ENCODE measurements at places on chromosomes 5 and 9.

DNA sequence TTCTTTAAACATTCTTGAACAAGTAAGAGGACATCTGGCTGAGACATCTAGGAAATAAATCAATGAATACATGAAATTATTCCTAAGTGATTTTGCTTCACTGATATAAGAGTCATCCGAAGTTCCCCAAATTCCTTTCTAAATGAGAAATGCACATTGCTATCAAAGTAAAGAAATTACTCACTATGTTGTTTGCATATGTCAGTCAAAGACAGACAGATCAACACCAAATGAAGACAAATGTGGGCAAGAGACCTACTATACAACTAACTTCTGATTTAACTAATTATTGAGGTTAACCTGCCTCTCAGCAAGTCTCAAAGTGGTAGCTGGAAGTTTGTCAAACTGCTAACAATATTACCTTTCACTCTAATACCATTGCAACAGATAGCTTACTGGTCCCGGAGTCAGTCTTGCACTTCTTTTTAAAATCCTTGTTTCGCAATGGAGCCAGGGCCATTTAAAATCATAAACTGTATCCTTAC lies 13.2 kb downstream of the TUT7 start:
- DNase-seq, result no peak

- no peak for DNase-seq
These were observed 157.7 kb downstream of the CEP120 start for GRCh38 chr5:123265551-123265950.

DNA sequence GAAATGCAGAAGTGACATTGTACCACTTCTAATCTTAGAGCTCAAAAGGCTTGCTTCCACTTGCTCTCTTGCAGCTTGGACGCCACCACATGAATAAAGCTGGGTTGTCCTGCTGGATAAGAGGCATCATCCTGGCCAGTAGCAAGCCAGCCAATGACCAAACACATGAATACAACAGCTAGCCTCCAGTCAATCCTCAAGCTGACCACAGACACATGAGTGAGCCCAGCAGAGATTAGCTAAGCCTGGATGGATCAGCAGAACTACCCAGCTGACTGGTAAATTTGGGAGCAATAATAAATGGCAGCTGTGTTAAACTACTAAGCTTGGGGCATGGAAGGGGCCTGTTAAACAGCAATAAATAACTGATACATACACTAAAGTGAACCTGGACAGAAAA lies 121.1 kb upstream of the SLC12A2 start:
- no peak for DNase-seq

- DNase-seq, result no peak
These were observed 593.7 kb downstream of the IRX1 start for GRCh38 chr5:4189317-4189716.

- no peak for DNase-seq
These were observed 146.4 kb downstream of the GRIA1 start for GRCh38 chr5:153636670-153637451.

DNA sequence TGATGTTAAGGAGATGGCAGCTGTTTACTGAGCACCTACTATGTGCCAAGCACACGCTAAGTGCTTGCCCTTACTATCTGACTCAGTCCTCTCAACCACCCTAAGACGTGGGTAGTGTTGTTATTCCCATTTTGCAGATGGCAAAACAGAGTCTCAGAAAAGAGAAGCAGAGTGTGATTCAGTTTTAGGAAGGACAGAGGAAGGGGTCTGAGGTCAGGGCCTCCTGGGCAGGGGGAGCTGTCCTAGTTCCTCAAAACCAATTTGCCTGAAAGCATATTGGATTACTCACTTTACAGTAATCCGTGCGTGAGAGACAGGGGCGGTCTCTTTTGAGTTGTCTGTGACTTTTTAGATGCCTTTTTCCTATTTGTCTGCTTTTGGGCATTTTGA lies 23.2 kb downstream of the DNM1 start:
- DNase-seq, result no peak

DNA sequence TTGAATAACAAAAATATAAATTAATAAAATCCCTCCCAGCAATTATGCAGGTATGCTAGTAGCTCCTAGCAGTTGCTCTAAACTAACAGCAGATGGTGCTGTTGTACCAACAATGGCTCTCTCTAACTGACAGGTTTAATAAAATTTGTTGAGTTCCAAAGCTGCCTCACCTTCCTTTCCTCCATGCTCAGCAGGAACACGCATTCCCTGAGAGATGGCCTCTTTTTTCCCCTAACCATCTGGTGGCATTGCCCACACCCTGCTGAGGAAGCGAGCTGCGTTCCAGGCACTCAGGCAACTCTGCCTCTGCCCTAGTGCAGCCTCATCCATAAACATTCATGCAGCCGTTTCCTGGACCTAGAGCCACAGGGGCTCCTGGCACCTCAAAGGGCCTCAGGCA lies 106.2 kb downstream of the KLHL3 start:
- no peak for DNase-seq

DNA sequence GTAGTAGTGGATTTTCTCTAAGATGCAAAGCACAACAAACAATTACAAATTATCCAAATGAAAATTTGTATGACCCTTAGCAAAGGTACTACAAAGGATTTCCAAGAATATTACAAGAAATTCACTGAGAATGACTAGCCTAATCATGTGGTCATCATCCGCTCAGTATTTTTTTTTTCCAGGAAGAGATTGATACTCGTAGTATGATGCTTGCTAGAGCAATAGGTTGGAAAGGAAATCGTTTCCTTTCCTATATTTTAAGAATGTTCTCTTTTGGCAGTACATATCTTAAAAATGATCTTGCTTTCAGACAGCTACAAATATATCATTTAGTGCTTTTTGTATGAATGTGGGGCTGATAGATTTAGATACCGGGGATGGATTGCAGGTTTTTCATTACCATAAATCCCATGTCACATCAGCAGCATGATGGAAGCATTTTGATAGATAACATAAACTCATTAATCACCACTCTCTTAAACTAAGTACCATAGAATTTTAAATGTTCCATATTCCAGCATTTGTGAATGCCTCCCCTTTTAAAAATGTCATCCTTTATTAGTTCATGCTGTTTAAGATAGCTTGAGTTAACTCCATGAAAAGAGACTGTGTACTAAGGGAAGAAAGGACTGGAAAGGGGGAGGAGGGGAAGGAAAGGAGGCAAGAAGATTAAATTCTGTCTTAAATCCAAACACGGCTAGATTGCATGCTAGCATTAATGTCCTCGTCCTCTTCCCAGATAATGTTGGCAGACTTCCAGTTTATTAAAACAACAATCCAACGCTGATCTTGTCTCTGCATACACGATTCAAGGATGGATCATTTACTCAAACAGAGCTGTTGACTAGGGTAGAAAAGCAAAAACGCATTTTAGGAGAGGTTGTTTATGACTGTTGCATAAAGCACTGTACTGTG lies 311.7 kb upstream of the ZNF608 start:
- no peak for DNase-seq

GRCh38 chr5:113164021-113164420 lies 187.4 kb downstream of the DCP2 start:
- no peak for DNase-seq

DNA sequence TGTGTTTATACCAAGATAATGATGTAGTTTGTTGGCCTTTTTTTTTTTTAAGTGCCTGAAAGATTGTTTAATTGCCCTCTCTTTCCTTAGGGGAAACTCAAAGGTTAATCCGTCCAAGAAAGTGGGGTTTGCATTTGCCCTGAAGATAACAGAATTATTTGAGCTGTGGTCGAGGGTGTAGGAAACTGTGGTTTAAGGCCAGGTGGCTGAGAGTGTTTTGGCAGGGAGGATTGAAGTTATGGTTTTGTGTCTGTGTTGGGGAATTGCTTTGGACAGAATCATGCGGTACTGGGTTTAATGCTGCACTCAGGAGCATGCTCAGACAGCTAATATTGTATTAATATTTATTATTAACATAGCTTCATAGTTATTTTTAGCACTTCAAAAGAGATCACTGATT lies 509.8 kb downstream of the EBF1 start:
- no peak for DNase-seq

GRCh38 chr9:95429948-95430620 lies 86.7 kb downstream of the PTCH1 start:
- no peak for DNase-seq

DNA sequence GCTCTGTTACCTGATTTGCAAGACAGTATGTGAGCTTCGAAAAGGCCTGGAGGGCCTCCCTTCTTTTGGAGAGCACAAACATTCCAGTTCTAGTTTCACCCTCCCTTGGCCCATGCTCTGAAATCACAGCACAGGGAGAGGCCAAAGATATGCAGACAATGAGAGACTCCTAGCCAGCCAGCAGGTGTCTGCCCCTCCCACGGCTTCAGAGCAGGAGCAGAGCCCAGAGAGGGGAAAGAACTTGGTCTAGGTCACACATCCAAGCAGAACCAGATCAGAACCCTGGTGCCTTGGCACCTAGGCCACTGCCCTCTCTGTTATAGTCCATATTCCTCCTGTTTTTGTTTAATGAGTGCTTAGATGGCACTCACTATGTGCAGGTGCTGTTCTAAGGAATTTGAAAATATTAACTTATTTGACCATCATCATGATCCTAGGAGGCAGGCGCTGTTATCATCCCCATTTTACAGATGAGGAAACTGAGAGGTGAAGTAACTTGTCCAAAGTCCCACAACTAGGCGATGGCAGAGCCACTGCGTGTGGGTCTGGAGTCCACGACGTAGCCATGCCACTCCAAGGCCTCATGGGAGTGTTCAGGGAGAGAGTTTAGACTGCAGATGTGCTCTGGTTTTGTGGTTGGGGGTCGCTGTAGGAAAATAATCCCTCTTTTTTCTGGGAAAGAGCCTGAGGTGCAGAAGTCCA lies 27.2 kb downstream of the TMOD1 start:
- DNase-seq, result no peak

DNA sequence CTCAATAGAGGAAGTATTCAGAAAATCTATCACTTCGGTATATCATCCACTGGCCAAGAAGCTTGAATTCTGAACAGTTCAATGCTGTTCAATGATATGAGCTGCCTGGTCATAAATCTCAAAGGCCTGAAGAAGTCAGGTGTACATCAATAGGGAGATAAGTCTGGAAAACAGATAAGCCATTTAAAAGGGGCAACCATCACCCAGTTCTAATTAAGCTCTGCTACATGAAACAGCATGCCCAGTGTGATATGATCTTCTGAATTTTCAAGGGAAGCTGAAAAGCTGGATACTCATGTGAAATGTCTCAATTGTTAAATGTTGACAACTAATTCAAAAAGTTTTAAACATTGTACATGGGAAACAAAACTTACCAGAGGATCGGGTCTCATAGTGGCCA lies 2020.7 kb upstream of the WWC1 start:
- DNase-seq, result no peak

- DNase-seq, result no peak
These were observed 2.0 kb downstream of the KCNN2 start for GRCh38 chr5:114363837-114364236.

- no peak for DNase-seq
These were observed 487.2 kb upstream of the ST8SIA4 start for GRCh38 chr5:101390151-101390908.

GRCh38 chr5:82334856-82335255 lies 56.7 kb upstream of the RPS23 start:
- DNase-seq, result no peak

DNA sequence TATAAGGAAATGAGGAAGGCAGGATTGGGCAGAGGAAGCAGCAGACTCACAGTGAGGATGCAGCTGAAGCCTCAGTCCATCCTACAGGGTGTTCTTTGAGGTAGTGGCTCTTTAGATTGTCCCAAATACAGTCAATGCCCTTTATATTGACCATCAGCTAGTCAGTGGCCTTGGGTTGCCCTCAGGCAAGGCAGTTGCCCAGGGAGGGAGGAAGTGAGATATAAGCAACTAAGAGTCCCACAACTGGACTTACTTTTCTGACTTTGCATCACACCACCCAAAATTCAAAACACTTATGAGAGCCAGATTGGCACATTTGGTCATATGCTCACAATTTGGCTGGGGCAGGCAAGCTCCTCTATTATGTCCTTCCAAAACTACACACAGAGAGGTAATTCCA lies 9.4 kb upstream of the SLC12A2 start:
- no peak for DNase-seq

GRCh38 chr5:108311682-108312081 lies 70.2 kb downstream of the FBXL17 start:
- DNase-seq, result no peak

GRCh38 chr5:7837403-7837802 lies 13.5 kb downstream of the CFAP90 start:
- DNase-seq, result no peak

DNA sequence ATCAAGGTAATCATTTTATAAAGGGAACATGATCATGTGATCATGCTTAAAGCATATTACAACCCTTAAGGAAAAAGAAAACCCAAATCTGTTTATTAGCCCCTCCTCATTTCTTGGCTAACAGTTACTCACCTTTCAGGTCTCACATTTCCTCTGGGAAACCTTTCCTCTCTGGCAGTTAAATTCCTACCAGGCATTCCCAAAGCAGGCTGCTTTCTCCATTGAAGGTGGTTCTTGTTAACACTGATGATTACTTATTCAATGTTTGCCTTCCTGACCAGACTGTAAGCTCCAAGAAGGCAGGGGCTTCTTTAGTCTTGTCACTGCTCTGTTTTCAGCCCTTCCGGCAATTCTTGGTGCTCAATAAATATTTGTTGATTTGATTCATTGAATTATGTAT lies 59.9 kb downstream of the PLK2 start:
- no peak for DNase-seq

GRCh38 chr5:57663466-57663865 lies 180.9 kb upstream of the ACTBL2 start:
- no peak for DNase-seq

GRCh38 chr9:91451431-91452270 lies 28.0 kb upstream of the NFIL3 start:
- DNase-seq, result no peak

DNA sequence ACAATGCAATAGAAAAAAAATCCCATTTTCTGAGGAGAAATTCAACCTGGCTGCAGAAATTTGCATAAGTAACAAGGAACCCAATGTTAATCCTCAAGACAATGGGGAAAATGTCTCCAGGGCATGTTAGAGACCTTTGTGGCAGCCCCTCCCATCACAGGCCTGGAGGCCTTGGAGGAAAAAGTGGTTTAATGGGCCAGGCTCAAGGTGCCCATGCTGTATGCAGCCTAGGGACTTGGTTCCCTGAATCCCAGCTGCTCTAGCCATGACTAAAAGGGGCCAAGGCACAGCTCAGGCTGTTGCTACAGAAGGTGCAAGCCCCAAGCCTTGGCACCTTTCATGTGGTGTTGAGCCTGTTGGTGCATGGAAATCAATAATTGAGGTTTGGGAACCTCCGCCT lies 66.5 kb downstream of the ALDH1A1 start:
- no peak for DNase-seq

GRCh38 chr9:134938346-134939079 lies 20.8 kb upstream of the FCN1 start:
- DNase-seq, result no peak

DNA sequence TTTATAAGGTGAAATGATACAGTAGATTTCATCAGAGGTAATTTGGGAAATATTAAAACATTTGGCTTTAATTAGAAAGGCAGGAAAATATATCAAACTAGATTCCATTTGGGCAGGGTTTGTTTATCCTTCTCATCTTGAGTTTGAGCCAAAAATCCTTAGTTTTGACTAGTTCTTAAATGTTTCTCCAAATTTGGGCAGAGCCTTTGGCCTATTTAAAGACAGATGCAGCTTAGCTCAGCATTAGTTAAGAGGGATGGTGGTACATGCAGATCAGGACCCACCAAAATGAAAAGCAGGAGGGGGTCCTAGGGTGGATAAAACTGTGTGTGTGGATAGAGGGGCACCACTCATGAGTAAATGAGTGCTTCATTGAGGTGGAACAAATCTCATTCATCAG lies 20.3 kb upstream of the ARRDC3 start:
- DNase-seq, result no peak

- no peak for DNase-seq
These were observed 116.9 kb upstream of the TLR4 start for GRCh38 chr9:117587263-117587662.
